A549 treated with CpdA at 1 μM for 4 hours (cell line): ENCODE measurements at places on chromosomes 4 and X. TPM values are rescaled to one million over a fixed set of nuclear protein-coding genes. Genes with fewer than 3 reads are reported as not detected.

STATH gene
- not detected in 5 replicates for total RNA-seq

PPARGC1A gene
- 0.03 to 0.08 TPM (median 0.05 TPM) in 5 replicates for total RNA-seq

RAB9A gene
- 29.5 to 40.8 TPM (median 36.2 TPM) in 5 replicates for total RNA-seq

HPGDS gene
- total RNA-seq: not detected in 5 replicates

CXCL8 gene
- 8.0 to 21.7 TPM (median 10.2 TPM) in 5 replicates for total RNA-seq

C1QTNF7 gene
- total RNA-seq: not detected in 5 replicates

PAGE5 gene
- total RNA-seq: not detected in 5 replicates

IQCM gene
- total RNA-seq: not detected in 5 replicates

MAGEC3 gene
- total RNA-seq: not detected in 5 replicates

MAGEC2 gene
- total RNA-seq: not detected in 5 replicates

PABPC1L2A gene
- total RNA-seq: not detected in 5 replicates

ETDB gene
- not detected in 5 replicates for total RNA-seq

C4orf51 gene
- total RNA-seq: not detected in 5 replicates

ANK2 gene
- total RNA-seq: 0.75 to 0.93 TPM (median 0.84 TPM) in 5 replicates

PLS3 gene
- 181 to 251 TPM (median 201 TPM) in 5 replicates for total RNA-seq

POLN gene
- 0.40 to 0.79 TPM (median 0.55 TPM) in 5 replicates for total RNA-seq

PAK3 gene
- 0.03 TPM in 1 of 5 replicates, not detected in the others for total RNA-seq

SHROOM4 gene
- total RNA-seq: not detected in 5 replicates

DMP1 gene
- total RNA-seq: not detected in 5 replicates

CXCL3 gene
- total RNA-seq: 5.1 to 7.5 TPM (median 6.5 TPM) in 5 replicates

RRH gene
- 0.06 to 0.08 TPM in 2 of 5 replicates, not detected in the others for total RNA-seq

LANCL3 gene
- total RNA-seq: not detected in 5 replicates

VCX3B gene
- not detected in 5 replicates for total RNA-seq

UGT2B11 gene
- total RNA-seq: 0.03 to 0.06 TPM in 2 of 5 replicates, not detected in the others

SYN1 gene
- 0.08 to 0.50 TPM (median 0.30 TPM) in 5 replicates for total RNA-seq

NOX1 gene
- total RNA-seq: 0.03 to 0.17 TPM in 2 of 5 replicates, not detected in the others

PLAC1 gene
- total RNA-seq: 0.24 to 0.83 TPM (median 0.32 TPM) in 5 replicates

UGT2B17 gene
- not detected in 5 replicates for total RNA-seq

TMEM35A gene
- not detected in 5 replicates for total RNA-seq

CFAP47 gene
- total RNA-seq: not detected in 5 replicates

EMCN gene
- total RNA-seq: not detected in 5 replicates

CXorf65 gene
- total RNA-seq: not detected in 5 replicates

PSAPL1 gene
- 0.07 to 0.10 TPM (median 0.09 TPM) in 5 replicates for total RNA-seq

CYLC1 gene
- total RNA-seq: not detected in 5 replicates

POF1B gene
- 2.2 to 3.4 TPM (median 2.9 TPM) in 5 replicates for total RNA-seq

SPARCL1 gene
- total RNA-seq: not detected in 5 replicates

HELT gene
- 0.17 TPM in 1 of 5 replicates, not detected in the others for total RNA-seq

VCX3A gene
- not detected in 5 replicates for total RNA-seq

CYSLTR1 gene
- not detected in 5 replicates for total RNA-seq

SEC31A gene
- 79.5 to 88.5 TPM (median 81.5 TPM) in 5 replicates for total RNA-seq

PARM1 gene
- total RNA-seq: 0.48 to 0.77 TPM (median 0.64 TPM) in 5 replicates

BEX2 gene
- total RNA-seq: 9.0 to 13.4 TPM (median 10.2 TPM) in 5 replicates
